ENCODE measurements at places on chromosomes 3 and 15.

DNA sequence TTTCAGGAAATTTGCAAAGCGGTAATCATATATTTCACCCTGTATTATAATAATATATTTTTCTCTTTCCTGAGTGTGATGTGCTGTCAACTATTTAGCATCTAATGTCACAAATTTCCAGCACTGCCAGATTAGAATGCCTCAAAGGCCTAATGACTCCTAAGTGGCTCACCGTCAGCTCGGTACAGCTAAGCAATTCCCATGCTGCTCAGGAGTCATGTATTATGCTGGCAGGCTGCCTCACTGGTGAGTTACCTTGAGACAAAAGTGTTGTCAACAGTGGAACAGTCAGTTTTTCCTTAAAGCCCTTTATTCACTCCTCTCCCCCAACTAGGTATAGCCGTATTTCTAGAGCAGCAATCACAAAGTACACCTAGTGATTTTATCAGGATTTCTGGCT, 83.6 kb downstream of the NSUN3 start:
- DNase-seq = no peak

GRCh38 chr3:127066635-127067034, 83.7 kb downstream of the PLXNA1 start:
- DNase-seq = no peak

- no peak for DNase-seq
These were observed 3.6 kb downstream of the VGLL4 start for GRCh38 chr3:11640009-11640673.

GRCh38 chr15:83612226-83612625, 41.7 kb upstream of the ADAMTSL3 start:
- no peak for DNase-seq

GRCh38 chr3:9161811-9162210, 87.6 kb downstream of the SRGAP3 start:
- DNase-seq = no peak

GRCh38 chr3:100299016-100299415, 35.5 kb upstream of the NIT2 start:
- no peak for DNase-seq

GRCh38 chr15:96695426-96695825, 364.9 kb downstream of the NR2F2 start:
- DNase-seq = no peak

DNA sequence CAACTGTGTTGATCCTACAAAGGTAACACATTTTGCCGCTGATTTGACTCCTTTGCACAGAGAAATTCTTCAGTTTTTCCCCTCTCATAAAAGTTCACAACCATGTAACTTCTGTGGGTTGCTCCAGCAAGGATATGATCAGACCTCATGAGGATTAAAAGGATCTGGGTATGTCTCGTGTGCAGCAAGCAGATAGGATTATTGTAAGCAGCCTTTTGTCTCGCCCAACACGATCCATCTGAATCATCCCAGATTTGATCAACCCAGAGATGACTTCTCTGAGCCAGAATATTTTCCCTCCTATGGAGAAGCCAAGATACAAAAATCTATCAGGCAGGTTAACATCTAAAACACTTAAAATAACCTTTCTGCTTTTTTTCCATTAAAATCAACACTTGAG, 12.8 kb upstream of the BNIP2 start:
- DNase-seq = no peak

DNA sequence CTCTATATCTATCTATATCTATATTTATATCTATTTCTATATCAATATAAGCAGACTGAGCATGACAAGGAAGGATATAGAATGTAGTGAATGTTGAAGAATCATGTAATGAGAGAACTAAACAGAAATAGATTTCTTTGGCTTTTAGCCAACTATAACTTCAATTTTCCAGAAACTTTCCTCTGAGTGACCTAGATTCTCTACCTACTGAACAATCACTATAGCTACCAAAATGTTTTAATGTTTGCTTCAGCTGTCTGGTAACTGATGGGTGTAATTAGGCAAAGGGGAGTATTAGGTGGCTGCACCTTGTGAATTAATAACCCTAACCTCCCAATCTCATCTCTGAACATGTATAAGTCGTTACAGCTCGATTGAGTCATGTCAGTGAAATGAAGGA, 76.4 kb upstream of the ROBO1 start:
- DNase-seq = no peak

DNA sequence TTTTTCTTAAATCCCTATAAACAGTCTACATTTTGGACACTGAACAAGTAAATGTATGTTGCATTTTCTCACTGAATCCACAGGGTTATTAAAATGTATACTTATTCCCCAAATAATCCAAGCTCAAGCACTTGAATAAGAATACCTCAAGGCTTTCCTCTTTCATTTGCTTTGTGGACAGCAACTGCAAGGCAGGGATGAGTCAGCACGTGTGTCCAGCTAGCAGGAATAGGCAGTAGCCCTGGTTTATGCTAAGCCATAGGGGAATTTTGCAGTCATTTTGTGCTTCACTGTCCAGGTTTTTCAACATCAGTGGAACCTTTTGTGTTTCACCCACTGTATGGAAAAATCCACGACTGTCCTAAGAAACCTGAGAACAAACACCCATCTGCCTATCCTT, 96.7 kb upstream of the KCNMB2 start:
- DNase-seq = no peak

GRCh38 chr3:133742351-133743091, 3.7 kb upstream of the TF start:
- DNase-seq = no peak

DNA sequence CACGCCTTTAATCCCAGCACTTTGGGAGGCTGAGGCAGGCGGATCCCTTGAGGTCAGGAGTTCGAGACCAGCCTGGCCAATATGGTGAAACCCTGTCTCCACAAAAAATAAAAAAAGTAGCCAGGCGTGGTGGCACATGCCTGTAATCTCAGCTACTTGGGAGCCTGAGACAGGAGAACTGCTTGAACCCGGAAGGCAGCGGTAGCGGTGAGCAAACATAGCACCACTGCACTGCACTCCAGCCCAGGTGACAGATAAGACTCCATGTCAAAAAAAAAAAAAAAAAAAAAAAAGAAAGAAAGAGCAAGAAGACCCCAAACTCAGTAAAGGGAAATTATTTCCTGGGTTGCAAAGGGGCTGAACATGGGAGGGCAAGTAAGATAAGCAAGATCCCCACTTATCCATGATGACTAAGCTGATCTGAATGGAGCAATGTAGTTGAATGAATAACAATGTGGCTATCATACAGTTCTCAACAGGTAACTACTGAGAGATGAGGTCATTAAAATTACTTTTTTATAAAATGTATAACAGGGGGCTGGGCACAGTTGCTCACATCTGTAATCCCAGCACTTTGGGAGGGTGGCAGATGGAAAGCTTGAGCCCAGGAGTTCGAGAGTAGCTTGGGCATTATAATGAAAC, 46.0 kb downstream of the RBM15B start:
- no peak for DNase-seq

- DNase-seq = peak; percentile 5
These were observed 1013.3 kb downstream of the TUSC7 start for GRCh38 chr3:117722856-117723255.

- DNase-seq = peak; percentile 24
These were observed 389 bp downstream of the ARPC4 start for GRCh38 chr3:9793161-9793781.

GRCh38 chr3:160883373-160883772, 127.3 kb downstream of the PPM1L start:
- DNase-seq = no peak

DNA sequence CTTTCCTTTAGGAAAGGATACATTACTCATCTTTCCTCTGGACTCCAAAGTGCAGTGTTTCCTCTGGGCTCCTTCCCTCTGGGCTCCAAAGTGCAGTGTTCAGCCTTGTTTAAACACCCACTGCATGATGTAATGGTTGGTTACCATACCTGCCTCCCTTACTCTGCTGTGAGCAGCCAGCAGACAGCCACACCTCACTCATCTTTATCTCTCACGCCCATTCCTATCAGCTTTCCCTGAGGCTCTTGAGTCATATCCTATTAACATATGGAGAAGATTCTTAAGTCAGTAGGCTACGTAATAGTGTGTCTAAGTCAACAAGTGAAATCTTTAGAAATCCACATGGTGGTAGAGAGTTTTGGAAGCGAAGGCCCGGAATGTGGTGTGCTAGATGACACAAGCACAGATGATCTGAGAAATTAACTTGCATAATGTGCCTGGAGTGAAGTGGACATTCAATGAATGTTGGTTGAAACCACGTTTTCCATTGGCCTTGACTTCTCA, 97.2 kb upstream of the CTNNB1 start:
- DNase-seq = no peak

DNA sequence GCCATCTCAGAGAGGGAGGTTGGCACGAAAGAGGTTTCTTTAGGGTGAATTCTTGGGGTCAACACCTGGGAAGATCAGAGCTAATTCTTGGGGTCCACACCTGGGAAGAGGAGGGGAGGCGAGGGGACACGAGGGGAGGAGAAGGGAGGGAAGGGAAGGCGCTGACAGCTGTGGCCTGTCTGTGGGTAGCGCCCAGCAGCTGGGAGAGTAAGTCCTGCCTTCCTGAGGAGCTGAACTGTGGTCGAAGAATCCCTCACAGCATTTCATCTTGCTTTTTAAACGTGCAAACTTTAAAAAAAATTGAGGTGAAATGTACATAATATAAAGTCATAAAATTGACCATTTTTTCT, 63.2 kb upstream of the CGNL1 start:
- no peak for DNase-seq

DNA sequence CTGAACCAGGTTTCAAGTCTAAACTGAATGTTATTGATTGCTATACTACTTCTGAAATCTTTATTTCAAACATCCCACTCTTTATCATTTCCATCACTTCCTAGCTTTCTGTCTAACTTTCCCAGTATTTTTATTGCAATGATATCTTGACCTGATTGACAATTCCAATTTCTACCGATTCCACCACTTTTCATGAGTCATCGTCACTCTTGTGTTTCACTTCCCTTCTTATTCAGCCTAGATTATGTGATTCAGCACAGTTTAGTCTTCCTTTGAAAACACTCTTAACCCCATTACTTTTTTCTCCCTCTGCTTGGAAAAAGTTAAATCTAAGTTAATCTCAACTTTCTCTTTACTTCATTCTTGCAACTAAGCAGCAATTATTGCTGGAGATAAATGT, 62.6 kb downstream of the SLC7A14 start:
- DNase-seq = no peak

- DNase-seq = no peak
These were observed 105.5 kb downstream of the OXNAD1 start for GRCh38 chr3:16370503-16370871.

- DNase-seq = no peak
These were observed 181.6 kb downstream of the CFAP20DC start for GRCh38 chr3:58868097-58868779.

Data from CD4-positive, alpha-beta T cell treated with Interleukin-4 for 4 hours (primary cell).